ENCODE measurements at places on chromosomes 2 and 18.

- no peak for DNase-seq
Observed at GRCh38 chr2:38230756-38231155, 146.3 kb downstream of the ATL2 start.

DNA sequence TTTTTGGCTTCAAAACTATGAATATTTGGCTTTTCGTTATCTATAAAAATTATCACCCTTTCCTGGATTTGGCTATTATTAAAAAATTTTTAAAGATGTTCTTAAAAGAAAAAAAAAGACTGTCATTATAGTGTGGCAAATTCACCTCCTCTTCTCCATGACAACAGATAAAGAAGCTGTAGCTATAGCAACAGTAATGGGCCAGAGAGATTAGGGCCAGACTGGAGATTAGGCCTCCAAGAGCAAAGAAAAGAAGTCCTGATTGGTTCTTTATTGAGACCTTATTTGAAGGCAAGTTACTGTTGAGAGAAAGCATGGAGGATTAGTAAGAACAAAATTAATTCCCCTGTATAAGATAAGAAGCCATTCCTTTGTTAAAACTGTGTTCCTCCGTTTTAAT lies 812.5 kb downstream of the DCC start:
- DNase-seq: no peak

- peak; percentile 53 for DNase-seq
Observed at GRCh38 chr2:176140513-176141317, 10.6 kb upstream of the HOXD4 start.

DNA sequence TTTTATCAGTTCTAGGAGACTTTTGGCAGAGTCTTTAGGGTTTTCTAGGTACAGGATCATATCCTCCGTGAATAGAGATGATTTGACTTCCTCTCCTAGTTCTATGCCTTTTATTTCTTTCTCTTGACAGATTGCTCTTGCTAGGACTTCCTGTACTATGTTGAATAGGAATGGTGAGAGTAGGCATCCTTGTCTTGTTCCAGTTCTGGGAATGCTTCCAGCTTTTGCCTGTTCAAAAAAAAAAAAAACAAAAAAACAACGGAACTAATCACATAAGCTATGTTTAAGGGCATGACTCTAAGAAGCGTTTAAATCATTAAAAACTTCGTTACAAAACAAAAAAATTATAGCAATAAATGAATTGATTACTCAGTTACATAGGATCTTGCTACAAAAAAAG lies 145.7 kb downstream of the NUP35 start:
- DNase-seq: no peak

GRCh38 chr2:25814681-25815080 lies 63.6 kb downstream of the ASXL2 start:
- no peak for DNase-seq

- no peak for DNase-seq
Observed at GRCh38 chr2:76197842-76198448, 487.2 kb upstream of the GCFC2 start.

DNA sequence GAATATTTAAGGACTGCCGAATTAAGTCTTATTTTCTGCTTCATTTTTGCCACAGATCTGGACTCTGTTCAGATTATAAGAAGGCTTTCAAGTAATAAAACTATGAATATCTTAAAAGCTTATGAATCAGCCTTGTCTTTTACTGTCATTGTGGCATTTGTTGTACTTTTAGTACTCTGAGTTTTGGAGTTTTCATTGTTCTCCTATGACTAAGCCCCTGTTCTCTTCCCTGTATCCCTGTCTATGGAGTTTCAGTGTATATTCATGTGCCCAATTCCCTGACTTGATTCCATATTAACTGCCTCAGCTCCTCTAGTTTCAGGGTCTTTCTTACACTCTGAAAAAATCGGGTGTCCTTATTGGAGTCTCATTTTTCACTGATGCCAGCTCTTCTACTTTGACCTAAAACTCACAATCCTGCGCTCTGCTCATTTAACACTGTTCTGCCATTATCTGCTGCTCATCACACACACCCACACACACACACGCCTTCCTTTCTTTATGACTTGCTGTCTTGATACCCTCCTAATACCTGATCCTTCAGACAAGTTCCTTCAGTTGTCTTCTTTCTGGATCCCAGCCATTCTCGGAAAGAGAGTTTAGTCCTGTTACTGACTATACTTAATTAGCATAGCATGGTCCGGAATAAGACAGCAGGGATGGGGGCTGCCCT lies 511.8 kb downstream of the CPS1 start:
- DNase-seq: no peak

- peak; percentile 11 for DNase-seq
Observed at GRCh38 chr2:1494257-1494656, 81.0 kb downstream of the TPO start.

GRCh38 chr2:235934059-235934773 lies 234.0 kb downstream of the GBX2 start:
- DNase-seq: no peak

DNA sequence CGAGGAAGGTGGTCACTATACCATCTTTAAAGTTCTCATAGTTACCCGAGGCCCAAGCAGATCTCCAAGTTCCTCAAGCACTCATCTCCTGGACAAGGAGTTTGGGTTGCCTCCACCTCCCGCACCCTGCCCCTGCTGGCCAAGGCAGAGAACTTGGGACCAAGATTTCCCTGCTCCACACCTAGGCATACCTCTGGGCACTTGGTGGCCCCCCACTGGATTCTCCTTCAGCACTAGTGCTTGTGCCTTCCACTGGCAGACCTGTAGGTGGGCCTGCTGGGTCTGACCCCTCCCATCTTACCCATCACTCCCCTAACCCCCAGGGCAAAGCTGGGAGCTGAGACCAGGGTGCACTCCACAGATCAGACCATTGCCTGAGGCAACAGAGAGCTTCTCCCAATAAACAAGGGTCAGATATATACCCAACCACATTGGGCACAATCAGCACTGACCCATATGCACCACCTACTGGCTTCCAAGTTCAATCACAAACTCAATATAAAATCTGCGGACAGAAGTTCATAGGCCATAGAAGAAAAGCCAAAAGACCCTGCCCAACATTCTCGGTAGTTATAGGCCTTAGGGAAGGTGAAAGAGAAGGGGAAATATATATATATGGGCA lies 244.2 kb downstream of the EXOC6B start:
- DNase-seq: no peak

DNA sequence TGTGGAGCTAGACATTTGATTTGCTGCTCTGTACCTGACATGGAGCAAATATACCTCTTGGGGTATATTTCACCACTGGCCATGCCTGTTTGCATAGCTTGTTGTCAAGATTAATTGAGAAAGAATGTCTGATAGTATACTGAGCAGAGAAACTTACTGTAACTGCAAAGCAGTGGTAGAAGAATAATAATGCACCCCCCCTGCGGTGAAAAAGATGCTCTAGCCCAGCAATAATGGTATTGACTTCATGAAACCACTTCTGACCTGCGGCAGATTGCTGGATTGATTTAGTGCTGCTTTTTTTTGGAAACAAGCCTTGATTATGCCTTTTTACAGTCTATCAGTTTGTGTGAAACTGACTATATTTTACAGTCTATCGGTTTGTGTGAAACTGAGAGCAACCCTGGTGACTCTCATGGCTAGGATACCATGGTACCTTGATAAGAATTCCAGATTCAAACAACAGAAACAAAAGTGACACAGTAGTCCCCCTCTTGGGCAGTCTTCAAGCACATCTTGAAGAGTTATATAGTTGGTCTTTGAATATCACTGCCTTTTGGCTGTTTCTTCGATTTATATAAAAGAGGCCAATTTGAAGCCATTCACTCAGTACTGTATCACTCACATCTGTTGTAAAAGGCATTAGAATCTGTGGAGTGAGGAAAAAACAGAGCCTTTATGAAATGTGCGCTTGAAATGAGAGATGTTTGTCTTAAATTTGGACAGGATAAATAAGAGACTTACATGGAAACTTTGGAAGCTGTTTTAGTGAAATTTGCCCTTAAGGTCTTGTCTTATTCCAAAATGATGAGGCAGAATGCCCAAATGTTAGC lies 102.5 kb downstream of the FMNL2 start:
- no peak for DNase-seq

GRCh38 chr2:24972315-24972961 lies 683 bp upstream of the DNAJC27 start:
- peak; percentile 58 for DNase-seq

DNA sequence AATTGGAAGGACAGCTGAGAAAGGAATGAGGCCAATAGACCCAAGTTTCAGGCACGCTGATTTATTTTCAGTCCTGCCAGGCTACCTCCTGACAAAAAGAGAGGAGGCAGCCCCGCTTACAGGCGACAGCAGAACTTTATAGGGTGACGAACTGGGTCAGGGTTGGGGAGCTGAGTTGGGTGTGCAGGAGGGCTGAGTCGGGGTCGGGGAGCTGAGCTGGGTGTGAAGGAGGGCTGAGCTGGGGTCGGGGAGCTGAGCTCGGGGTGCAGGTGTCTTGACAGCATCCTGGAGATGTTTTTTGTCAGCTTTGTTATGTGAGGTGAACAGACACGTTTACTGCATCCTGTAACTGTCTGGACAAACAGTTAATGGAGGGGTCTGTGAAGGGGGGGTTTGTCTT lies 342.2 kb downstream of the ADCYAP1 start:
- DNase-seq: no peak

GRCh38 chr18:43735570-43735969 lies 458.3 kb upstream of the SYT4 start:
- DNase-seq: no peak

DNA sequence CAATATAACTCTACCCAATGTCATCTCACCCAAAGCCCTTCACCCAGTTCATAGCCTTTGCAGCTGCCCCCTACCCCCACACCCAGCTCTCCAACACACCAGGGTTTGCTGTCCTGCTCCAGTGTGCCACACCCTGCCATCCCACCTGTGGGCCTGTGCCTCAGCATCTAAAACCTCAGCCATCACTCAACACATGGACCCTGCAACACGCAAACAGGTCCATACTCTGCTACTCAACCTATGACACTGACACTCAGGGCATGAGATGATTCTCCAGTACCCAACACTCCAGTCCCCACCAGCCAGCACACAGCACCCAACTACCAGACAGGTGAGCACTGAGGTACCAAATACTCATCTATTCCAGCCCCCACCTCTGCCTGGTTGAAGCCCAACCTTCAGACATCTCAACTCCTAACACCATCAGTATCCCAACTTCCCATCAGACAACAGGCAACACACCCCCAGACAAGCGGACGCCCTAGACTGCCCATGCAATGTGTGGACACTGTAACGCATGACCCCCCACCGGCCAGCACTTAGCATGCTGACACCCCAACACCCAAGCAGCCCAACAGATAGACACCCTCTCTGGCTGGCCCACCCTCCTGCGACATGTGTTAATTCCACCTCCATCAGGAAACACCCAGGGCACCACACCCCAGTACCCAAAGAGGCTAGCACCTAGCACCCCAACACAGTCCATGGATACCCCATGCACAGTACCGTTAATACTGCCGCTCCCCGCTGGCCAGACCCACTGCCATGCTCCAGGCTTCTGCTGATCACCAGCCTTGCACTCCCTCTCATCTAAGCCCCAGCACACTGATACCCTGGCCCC lies 25.0 kb downstream of the ZAP70 start:
- peak; percentile 8 for DNase-seq

DNA sequence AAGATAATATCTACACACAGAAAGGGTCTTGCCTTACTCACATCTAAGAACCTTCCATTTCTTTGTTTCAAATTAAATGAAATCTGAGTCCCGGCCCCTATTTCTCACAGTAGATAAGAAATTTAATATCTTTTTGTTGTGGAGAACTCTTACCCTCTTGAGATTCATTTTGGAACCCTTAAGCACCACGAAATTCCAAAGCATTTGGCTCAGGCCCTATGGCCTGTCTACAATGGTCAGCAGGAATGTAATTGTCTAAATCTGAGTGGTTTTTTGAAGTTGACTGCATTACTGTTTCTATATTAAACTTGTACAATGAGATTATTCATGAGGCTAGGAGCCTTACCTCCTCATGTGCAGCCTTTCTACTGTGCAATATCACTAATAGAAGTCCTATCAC lies 723.3 kb downstream of the TSN start:
- DNase-seq: no peak

DNA sequence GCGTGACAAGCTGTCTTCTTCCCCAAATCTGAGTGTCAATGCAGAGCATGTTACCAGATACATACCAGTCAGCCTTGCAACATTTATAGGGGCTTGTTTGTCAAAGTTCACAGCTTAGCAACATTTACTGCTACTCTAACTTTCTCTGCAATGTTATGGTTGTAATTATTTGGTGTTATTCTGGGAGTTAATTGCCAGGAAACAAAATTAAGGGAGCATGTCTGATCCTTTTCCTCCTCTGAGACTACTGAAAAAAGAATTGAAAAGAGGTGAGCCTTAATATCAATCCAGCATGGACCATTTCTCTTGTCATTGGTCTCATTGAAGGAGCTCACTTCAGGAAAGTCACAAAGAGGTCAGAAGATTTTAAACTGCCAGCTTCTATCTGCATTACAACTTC lies 465.6 kb upstream of the LINC00305 start:
- DNase-seq: no peak

GRCh38 chr18:2143636-2144035 lies 427.7 kb downstream of the METTL4 start:
- DNase-seq: no peak

GRCh38 chr2:181621779-181622490 lies 35.0 kb downstream of the CERKL start:
- no peak for DNase-seq

GRCh38 chr2:134774786-134775641 lies 56.2 kb upstream of the TMEM163 start:
- DNase-seq: no peak

DNA sequence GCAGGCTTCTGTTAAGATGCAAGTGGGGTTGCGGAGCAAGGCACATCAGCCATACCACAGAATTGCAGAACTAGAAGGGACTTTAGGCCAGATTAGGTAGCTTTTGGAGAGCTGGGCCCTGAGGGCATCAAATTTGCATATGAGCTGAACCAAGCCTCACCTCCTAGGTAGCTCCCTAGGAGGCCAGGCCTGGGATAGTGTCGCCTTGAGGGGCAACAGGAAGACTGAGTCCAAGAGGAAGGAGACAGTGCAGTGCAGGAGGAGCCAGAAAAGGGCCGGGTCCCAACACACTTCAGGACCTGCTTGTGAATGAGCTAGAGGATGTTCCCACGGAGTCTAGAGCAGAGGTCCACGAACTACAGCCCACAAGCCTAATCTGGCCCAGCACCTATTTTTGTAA lies 98.7 kb downstream of the MAPK4 start:
- no peak for DNase-seq

DNA sequence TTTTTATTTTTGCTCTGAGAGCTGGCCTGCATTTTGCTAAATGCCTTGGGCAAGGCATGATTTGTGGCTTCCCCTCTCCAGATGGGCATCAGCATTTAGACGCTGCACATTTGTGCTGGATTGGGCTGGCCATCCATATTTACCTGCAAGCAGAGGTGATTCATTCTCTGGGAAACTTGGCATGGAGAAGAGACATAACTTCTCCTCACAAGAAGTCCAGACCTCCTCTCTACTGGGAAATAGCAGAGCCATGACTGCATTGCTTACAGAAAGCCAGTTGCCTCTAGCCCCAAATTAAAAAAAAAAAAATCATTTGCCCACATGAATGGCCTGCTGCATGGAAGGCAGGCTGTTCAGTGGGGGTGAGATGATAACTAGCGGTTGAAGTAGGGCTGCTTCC lies 120.1 kb downstream of the ACTR3 start:
- DNase-seq: no peak

GRCh38 chr18:6055711-6056110 lies 160.4 kb upstream of the TMEM200C start:
- DNase-seq: no peak
